GM23338 (cell line): ENCODE measurements at places on chromosomes 6 and 20.

DNA sequence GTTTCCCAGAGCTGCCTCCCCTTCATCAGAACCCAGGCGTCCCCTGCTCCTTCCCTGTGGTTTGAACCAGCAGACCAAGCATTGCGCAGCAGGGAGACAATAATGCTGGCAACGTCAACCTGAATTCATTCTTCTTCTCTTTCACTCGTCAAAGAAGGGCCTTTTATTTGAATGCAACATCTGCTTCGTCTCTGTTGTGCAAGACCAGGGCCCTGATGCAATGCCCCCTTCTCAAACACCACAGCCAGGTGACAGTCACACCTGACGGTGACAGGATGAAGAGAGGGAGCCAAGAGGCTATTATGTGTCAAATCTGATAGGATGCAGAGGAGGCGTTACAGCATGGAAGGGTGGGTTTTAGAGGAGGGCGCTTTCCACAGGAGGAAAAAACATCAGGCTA is 8.0 kb downstream of the INSM1 start:
- no peak for DNase-seq

- peak; percentile 25 for DNase-seq
These were observed 106.5 kb upstream of the TIAM2 start for GRCh38 chr6:154888421-154889295.

DNA sequence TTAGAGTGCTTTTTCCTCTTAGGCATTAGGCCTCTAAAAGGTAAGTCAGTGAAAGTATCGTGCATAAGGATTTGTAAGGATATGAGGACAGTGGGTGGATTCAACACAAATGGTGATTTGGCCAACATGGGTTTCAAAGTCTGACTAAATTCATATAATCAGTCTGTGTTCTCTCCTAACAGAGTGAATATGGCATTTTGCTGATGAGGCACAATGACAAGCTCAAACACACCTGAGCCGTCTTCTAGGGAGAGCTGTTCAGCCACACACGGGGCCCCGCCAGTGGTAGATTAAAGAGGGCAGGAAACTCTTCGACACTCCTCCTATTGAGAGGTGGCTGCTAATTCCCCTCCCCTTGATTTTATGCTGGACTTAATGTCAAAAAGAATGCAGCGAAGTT is 59.5 kb upstream of the PROKR2 start:
- no peak for DNase-seq

DNA sequence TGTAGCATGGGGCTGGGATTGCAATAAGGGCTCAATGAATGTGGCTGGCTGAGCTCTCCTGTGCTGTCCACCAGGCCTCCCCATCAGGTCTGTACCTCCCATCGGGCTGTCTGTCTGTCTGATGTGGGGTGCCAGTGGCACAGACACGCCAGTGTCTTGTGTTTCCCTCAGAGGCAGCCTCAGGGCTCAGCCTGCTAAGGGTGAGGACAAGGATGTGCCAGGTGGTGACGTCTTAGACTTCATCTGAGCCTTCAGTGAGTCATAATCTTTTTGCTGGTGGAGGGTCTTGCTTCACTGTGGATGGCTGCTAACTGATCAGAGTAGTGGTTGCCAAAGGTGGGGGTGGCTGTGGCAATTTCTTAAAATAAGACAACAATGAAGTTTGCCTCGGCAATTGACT is 194.7 kb downstream of the NRN1 start:
- no peak for DNase-seq

- no peak for DNase-seq
These were observed 139.0 kb downstream of the JARID2 start for GRCh38 chr6:15384901-15385300.

DNA sequence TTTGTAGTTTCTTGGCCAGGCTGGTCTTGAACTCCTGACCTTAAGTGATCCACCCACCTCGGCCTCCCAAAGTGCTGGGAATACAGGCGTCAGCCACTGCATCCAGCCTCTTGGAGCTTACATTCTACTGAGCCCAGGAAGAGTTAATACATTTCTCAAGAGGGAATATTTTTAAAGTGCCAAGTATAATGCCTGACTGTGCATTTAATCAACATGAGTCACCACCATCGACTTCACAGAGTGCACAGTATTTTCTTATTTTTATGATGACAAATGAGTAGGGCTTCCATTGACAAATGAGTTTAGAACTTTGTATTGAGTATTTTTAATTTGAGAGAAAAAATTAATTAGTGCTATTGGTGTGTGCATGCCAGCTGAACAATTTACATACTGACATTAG is 72.2 kb downstream of the SASH1 start:
- DNase-seq = no peak

- no peak for DNase-seq
These were observed 12.1 kb upstream of the BTN3A3 start for GRCh38 chr6:26428206-26428605.
